ENCODE measurements at places on chromosomes 2 and 18. TPM values are rescaled to one million over a fixed set of nuclear protein-coding genes. Genes with fewer than 3 reads are reported as not detected.

GRCh38 chr18:29912351-29912750, 1130.2 kb downstream of the DSC3 start:
- DNase-seq: no peak

GRCh38 chr2:236338495-236339184, 74.4 kb upstream of the ASB18 start:
- no peak for DNase-seq

DNA sequence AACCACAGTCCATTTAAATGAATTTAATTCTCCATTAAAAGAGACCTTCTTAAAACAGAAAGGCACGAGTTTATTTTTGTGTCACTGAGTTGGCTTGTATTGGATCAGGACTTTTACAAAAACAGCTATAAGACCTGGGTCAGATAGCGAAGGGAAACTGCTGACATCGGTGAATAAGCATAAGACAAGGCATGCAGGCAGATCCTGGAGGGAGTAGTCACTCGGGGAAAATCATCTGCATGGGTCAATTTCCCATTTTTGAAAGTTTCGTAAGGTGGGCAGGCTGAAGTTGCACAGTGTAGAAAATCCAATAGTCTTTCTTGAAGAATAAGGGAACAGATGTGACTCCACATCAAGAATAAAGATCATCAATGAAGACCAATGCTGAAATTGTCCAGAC, 12.9 kb downstream of the IL36B start:
- no peak for DNase-seq

Gene CENPO
- total RNA-seq: 42.7 TPM

- DNase-seq: no peak
Measured at GRCh38 chr2:3041246-3041645, 336.4 kb downstream of the EIPR1 start.

- peak; percentile 18 for DNase-seq
Measured at GRCh38 chr2:28620801-28621171, 124.9 kb downstream of the PLB1 start.

DNA sequence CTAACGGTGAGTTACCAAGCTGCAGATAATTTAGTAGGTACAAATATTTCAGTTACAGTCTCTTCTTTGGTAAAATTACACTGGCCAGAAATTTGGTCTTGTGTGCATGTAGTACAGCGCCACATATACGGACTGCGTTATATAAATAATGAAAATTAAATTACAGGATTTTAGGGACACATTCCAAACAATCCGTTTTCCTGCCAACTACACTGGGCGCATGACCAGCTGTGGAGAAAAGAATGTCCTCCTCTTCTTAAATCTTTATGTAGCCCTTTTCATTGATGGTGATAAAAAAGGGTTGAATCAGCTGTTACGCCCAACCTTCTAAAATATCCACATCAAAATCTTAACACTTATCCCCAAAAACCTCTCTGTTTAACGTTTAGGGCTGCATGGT, 37.5 kb downstream of the TCF4 start:
- DNase-seq: no peak

GRCh38 chr2:70043252-70043875, 43.9 kb upstream of the PCBP1 start:
- peak; percentile 58 for DNase-seq

Gene EEF1B2
- total RNA-seq: 983 TPM

Gene POMC
- total RNA-seq: 8.3 TPM

Gene LRATD1
- not detected for total RNA-seq

DNA sequence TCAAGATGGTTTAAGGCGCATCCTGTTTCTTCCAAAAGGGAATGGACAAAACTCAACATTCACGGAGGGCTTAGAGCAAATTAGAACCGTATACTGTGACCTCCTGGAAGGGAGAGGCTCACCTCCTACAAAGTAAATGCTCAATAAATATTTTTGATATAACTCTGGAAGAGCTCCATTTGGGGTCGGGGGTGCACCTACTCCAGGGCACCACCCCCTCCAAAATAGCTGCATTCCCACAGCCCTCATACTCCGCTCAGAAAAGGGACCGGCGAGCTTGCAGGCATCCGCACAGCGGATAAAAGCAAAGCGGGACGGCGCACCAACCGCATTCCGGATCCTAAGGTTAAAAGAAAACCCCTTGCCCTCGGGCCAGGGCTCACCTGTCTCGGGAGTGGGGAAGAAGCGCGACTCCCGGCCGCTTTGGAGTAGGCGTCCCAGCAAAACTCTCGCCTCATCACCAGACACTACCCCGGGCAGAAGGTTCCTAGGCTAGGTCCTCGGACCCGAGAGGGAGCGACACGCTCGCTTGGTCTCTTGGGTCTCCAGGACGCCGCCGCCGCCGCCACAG, 378 bp downstream of the WDPCP start:
- no peak for DNase-seq

- DNase-seq: peak; percentile 1
Measured at GRCh38 chr2:25368660-25369059, 26.9 kb upstream of the DNMT3A start.

DNA sequence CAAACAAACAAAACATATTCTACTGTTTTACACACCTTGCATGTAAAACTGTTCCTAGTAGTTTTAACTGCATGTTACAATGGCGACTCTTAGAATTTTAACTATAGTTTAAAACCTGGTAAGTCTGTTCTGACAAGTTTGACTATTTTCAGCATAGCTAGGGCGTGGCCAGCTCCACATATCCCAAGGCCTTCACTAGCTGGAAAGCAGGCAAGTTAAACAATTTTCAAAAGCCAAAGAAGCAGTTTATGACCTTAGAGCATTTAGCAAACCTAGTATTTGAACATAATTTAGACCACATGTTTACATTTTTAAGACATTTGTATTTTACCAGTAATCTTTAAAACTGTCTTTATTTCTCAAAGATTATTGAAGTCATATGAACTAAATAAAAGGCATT, 402.8 kb upstream of the SYT4 start:
- no peak for DNase-seq

- no peak for DNase-seq
Measured at GRCh38 chr2:230614040-230614439, 98.6 kb upstream of the CAB39 start.

Gene IL36A
- not detected for total RNA-seq

DNA sequence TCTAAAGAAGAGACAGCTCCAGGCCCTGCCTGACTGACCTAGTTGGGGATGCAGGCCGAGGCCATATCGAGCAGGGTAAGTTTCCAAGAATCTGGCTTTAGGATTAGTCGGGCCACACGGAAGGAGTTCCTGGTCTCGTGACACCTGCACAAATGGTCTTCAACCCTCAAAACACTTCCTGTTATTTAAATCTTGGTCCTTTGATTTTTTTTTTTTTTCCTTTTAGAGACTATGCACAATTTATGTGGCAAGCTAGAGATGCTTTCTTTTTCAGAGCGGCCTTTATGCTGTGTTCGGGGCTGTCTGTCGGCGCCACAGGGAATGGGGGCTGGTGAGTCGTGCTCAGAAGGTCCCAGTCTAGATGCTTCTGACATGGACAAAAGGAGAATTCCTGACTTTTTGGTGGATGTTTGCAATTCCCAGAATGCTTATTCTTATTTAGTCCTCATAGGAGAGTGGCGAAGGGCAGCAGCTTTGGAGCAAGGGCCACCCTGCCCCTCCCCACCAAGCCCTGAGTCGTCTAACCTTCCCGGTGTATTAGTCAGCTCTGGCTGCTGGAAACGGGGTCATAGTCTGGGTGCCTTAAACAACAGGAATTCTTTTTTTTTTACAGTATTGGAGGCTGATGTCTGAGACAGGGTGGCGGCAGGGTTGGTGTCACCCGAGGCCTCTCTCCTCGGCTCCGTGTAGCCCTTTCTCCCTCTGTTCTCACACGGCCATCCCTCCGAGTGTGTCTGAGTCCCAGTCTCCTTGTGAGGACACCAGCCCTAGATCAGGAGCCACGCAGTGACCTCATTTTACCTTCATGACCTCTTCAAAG, 27.4 kb downstream of the HPCAL1 start:
- peak; percentile 34 for DNase-seq
